GM03348 (cell line): ENCODE measurements at places on chromosomes 2 and 18.
A peak's percentile ranks its signal among the peaks of the same experiment; 100 is the strongest.

DNA sequence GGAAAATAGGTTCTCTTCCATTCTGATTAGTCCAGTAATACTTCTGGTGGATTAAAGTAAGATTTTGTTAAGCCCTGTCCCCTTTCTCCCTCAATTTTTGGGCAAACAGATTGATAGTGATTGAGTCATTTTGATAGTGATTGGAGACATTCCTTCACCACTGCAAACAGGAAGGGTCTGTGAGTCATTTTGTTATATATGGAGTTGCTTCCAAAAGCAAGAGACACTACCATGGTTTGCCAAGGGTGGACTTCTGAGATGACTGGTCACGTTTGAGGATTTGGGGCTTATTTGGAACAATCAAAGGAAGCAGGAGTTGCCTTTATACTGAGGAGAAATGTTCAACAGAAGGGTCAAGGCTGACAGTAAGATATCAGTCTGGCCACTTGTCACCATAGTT, 249.9 kb downstream of the PARD3B start:
- DNase-seq: peak; percentile 43

DNA sequence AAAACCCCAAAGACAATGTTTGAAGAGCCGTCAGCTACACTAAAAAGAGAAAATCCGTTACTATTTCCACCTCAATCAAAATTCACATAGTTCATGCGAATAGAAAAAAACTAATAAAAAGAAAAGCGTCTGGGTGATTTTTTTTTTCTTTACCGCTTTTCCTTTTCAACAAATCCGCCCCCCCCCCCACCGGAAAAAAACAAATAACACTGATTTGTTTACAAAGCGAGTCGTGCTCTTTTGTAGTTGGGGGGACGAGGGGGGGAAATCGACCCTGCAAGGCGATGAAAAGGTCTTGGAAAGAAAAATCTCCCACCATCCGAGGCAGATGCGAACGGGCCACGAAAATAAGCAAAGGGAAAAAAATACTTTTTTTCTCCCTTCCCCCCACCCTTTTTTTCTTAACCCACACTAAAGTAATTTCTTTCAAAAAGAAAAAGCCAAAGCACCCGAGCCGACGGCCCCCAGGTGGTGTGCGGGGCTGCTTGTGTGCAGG, 638 bp downstream of the ZNF521 start:
- DNase-seq: no peak

GRCh38 chr2:176328149-176328548, 58.9 kb downstream of the MTX2 start:
- DNase-seq: no peak

GRCh38 chr2:127743477-127744026, 42.3 kb downstream of the SFT2D3 start:
- no peak for DNase-seq

DNA sequence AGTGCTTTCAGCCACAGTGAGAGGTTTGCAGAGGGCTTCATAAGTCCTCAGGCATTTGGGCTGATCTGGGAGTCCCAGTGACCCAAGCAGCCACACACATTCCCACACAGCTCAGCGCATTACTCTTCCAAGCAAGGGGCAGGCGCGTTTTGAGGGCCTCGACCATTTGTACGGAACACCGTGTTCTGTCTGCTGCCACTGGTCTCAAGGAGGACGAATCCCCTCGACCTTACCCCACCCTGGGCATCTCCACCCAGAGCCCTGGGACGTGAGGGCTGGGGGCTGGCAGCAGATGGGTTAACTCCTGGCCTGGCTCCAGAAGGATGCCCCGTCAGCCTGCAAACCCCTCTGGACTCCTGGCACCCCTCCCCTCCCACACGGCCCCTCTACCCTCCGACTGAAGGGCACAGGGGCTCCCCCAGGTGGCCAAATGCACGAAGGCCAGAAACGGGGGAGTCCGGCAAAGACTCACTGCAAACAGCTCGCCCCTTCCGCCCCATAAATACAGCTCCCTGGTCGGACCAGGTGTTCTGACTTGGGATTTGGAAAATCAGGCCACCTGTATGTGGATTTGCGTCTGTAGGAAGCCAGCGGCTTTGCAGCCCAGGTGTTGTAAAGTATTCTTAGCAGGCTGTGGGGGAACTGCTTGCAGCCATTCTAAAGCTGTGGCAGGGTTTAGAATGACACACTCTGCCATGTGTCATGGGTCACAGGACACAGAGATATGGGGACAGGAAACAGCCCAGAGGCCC, 33.6 kb upstream of the PTMA start:
- DNase-seq: peak; percentile 77

DNA sequence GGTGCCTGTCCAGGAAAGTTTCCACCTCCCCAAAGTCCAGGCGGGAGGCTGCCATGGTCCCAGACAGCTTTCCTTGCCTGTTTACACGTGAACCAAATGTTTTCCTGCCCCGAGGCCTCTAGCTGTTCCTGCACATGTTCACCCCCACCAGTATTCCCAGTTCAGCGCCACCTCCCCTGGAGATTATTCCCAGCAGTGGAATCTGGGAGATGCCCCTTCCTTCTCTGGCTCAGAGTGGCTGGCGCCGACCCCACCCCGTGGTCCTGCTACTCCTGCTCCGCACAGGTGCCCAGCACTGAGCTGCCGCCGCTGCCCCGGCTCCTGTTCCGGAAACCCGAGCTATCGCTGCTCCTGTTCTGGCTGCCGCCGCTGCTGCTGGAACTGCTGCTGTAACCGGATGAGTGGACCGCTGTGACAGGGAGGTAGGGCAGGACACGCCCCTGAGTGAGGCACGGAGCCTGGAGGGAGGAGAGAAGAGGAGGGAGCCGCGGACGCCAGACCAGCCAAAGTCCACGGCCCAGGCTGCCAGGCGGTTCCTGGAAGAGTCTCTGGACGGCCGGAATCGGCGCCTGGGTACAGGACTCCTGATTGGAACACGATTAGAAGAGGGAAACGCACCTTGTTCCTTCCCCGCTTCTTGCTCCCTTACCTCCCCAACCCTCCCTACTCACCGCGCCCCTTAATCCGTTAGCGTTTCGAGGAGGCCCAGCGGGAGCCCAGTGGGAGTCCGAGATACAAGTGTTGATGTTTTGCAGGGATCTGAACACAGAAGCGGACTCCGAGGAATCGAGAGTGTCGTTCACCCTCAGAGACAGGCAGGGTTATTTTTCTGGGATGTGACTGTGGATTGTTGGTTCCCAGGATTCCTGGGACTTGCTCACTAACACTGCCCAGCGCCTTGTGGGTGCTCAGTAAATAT, at the start of gene PDE11A:
TSS of gene PDE11A (minus strand) at position 395 of the 919 bp plus-strand sequence. CDS start at position 55, 340 bp downstream.
- peak; percentile 93 for DNase-seq

GRCh38 chr2:88265352-88266303, 95.5 kb downstream of the THNSL2 start:
- no peak for DNase-seq

- no peak for DNase-seq
These were observed 184.8 kb upstream of the STON1 start for GRCh38 chr2:48345176-48345575.

GRCh38 chr2:196128749-196129148, 42.6 kb downstream of the STK17B start:
- no peak for DNase-seq

GRCh38 chr18:46475390-46475752, 181.6 kb downstream of the LOXHD1 start:
- DNase-seq: no peak

GRCh38 chr2:76019128-76019527, 308.4 kb upstream of the GCFC2 start:
- no peak for DNase-seq

- DNase-seq: no peak
These were observed 1049.0 kb downstream of the TSN start for GRCh38 chr2:122804494-122804893.

DNA sequence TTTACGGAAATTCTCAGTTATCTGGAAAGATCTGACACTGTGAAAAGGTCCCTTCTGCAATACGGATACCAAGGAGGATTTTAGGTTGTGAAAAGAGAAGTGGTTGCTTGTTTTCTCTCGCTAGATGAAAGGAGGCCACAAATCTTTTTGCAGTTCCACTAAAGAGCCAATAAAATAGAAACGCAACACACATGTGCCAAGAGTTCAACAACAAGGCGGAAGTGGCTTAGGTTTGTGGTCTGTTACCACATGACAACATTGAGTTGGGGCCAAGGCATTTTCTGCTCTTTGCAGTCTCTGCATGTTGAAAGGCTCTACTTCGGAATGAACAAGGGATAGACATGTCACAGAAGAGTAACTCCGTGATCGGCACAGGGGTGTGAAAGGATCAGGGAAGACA, 115.7 kb upstream of the OSR1 start:
- peak; percentile 57 for DNase-seq
